ENCODE measurements at places on chromosomes 3 and 15.

DNA sequence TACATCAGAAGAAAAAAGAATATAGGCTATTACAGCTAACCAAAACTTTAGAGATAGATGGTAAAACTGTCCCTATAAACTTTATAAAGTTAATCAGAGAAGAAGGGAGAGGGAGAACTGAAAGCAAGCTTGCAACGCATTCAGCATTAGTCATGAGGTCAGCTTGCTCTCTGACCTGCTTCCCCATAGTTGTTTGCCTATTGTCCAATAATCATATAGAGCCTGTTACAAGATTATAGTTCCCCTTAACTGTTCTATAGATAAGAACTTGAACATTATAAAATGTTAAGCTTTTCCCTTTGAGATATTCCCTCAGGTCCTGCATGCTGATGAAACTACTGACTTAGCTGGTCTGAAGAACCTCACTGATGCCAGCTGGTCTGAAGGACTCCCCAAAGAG is 74.5 kb downstream of the CPNE4 start:
- no peak for DNase-seq

GRCh38 chr3:99351122-99351521 is 287.3 kb upstream of the COL8A1 start:
- no peak for DNase-seq

DNA sequence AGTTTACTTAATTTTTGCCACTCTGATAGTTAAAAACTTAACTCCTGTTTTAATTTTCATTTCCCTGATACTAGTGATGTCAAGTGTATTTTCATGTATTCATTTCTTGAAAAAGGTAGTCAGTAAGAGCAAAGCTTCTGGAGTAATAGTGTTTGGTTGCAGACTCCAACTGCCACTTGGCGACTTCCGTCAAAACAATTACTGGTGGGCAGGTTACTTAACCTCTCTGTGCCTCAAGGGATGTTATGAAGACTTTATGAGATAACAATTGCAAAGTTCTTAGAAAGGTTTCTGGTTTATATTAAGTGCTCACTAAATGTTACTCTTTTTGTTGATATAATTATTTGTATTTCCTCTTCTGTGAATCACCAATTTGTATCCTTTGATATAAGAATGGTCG is 129.7 kb downstream of the NFKBIZ start:
- no peak for DNase-seq

DNA sequence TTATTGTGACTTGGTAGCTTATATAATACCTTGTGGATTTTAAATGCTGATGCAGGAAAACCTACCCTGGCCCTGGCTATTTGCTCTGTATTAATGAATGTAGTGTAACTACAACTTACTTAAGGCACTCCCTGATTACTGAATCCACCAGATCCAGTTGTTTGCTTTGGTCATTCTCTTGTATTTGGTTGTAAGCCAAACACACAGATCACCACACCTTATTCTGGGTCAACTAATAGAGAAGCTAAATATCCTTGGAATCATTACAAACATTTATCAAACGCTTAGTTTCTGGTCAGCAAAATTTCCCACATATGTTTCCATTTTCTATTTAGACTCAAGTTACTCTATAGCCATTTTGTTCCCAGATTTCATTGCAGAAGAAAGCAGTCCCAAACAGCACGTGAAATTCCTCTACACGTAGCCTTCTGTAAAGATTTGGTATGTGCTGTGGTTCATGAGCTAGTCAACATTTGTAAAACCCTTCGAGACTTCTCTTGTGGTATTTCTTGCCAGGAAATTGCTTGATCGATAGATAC is 322.6 kb downstream of the MEX3B start:
- DNase-seq, result no peak

DNA sequence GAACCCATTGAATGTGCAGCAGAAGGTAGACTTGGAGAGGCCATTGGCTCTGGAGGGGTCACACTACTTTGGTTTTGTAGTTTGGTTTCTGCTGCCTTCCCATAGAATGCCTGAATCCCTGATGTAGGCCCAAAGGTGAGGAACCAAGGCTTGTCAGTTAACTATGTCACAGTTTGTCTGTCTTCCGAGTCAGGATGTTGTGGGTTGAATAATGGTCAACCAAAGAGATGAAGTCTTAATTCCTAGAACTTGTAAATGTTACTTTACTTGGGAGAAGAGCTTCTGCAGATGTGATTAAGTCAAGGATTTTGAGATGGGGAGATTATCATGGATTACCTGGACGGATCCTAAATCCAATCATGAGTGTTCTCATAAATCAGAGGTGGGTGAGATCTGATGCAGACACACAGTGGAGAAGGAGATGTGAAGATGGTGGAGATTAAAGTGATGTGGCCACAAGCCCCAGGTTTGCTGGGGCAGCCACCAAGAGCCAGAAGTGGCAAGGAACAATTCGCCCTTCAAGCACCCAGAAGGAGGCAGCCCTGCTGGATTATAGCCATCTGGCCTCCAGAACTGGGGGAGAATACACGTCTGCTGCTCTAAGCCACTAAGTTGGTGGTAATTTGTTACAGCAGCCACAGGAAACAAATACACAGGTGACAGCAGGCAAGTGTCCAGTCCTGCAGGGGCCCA is 2.3 kb upstream of the CCR8 start:
- no peak for DNase-seq

GRCh38 chr15:36432161-36432560 is 147.3 kb upstream of the CDIN1 start:
- DNase-seq, result no peak

- no peak for DNase-seq
These were observed 250.9 kb upstream of the IGF1R start for GRCh38 chr15:98397419-98397818.

GRCh38 chr3:126170073-126170777 is 10.2 kb downstream of the ALDH1L1 start:
- no peak for DNase-seq

GRCh38 chr15:79416876-79417275 is 15.3 kb upstream of the MINAR1 start:
- no peak for DNase-seq

- peak; percentile 88 for DNase-seq
These were observed 25.9 kb downstream of the ACP3 start for GRCh38 chr3:132343018-132343612.

DNA sequence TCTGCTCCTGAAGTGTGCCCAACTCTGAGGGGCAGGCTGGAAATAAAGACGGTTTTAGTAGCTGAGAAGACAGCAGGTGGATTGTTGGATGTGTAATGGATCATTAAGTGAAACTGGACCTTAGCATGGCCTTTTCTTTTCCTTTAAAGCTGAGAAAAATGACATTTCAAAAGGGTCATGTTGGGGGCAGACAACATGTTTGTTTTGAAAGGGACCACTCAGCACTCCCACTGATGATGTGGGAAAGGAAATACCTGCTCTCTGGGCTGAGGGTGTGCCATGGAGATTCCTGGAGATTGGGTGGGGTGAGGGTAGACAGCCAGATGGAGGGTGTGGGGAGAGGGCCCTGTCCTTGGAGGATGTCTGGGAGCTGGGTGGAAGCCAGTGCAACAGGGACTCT is 38.4 kb downstream of the ANAPC13 start:
- no peak for DNase-seq

DNA sequence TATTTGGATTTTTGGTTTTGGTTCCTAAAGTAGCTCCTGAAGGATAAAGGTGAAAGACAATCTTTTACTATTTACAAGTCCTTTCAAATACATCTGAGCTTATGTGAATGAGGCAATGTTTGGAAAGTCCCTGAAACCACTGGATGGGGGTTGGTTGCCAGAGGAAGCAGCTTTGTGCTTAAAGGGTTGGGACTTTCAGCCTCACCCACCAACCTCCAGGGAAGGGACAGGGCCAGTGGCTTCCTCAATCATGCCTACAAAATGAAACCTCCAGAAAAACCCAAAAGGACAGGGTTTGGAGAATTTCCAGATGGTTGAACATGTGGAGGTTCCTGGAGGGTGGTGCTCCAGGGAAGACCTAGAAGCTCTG is 20.9 kb upstream of the ABHD17C start:
- DNase-seq, result peak; percentile 38

- DNase-seq, result no peak
These were observed 163.5 kb downstream of the NSMCE3 start for GRCh38 chr15:29106116-29106515.

DNA sequence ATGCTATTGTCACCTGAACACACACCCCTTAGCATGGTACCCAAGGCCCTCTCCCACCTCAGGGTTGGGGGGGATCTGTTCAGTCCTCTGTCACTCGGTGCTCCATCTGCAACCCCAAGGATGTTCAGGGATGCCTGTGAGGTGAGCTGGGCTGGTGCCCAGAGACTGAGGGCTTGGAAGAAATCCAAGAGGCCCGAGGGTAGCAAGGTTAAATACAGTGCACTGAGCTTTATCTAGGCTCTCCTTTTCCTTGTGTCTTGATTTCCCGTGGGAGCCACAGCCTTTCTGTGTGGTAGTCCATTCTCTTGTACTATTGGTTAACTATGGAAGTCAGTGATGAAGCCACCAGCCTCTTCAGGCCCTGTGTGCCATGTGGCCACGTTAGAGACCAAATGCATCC is 18.7 kb upstream of the WNT5A start:
- DNase-seq, result no peak

DNA sequence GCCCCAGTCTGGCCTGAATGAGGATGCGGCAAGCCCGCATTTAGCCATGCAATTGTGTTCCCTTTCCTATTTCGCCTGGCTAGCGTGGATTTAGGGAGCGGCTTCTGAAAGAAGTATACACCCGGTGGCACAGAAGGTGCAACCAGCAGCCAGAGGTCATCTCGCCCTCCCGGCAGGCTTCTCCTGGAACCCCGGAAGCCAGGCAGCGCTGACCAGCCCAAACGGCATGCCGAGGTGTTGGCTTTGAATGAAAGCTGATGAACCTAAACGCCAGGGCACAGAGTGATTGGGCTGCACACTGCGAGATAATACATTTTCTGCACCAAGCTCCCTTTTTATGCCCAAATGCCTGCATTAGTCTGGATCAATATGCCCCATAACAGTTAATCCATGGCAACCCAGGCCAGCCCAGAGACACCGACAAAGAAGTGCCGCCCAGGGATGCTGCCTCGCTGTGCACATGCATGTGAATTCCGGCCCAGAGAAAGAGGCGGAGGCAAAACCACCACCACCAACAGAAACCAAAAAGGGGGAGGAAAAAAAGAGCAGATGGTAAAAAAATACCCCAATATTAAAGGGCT is 1.4 kb downstream of the SRGAP3 start:
- DNase-seq, result peak; percentile 14

GRCh38 chr3:68943753-68944500 is 11.6 kb upstream of the TAFA4 start:
- DNase-seq, result no peak
